ENCODE measurements at places on chromosomes 2 and 18.
A peak's percentile ranks its signal among the peaks of the same experiment; 100 is the strongest.

DNA sequence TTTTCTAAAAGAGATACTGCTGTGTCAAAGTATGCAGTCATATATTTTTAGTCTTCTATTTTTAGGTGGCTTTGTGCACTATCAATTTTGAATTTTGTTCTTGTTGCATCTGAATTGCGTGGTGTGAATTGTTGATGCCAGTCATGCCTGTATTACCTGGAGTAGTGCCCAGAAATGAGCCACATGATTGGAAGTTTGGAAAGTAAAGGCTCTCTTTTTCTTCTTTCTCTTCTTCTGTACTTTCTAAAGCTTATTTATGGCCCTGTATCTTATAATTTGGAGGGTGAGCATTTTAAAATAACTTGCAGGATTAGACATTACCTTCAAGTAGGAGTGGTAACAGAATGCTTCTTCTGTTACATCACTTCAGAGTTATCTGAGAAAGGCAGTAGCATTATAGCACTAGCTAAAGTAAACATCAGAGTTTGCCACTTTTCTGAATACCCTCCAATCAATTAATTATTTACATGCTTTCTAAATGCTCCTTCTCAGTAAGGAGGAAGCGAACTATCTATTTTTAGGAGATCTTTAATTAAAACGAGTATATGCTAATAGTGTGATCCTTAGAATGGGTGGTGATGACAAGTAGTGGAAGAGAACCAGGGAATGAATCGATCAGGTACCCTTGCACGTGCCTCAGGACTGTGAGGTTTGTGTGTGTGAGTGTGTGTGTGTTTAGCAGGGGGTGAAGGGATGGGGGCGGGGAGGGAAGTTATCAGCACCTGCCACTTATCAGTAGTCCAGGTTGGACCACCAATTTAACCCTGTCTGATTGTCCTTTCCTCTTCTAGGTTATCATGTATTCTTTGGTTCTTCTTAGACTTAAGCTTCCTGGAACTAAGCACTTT, 112.5 kb downstream of the MAP3K20 start:
- no peak for DNase-seq

DNA sequence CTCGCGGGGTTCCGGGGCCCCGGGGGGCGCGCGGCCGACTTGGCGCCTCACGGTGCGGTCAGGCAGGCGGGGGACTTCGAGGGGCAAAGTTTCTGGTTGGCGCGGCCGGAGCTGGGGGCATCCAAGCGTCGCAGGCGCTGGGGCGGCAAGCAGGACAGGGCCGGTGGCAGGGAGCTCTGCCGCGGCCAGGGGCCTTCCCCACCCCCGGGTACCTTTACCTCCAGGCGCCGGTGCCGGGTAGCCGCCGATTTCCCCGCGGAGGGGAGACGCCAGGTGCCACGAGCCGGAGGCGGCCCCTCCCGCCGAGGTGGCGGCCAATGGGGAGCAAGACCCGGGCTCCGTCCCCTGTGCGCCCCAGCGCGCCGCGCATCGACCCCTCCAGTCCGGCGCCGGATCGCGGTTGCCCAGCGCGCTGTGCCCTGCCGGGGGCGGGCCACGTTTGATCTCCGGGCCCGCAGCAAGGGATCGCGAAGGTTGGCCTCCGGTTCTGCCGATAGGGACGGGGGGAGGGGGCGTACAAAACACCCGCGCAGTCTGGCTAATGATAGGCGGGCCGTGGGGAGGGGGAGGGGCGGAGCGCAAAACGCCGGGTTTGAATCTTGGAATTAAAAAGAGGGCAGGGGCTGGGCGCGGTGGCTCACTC, at the start of gene ST8SIA5:
TSS of gene ST8SIA5 (minus strand) at position 495 of the 643 bp plus-strand sequence. CDS start 545 bp downstream, outside the sequence.
- DNase-seq = no peak

GRCh38 chr2:56960581-56960980, 776.8 kb downstream of the CCDC85A start:
- DNase-seq = no peak

- peak; percentile 59 for DNase-seq
These were observed 14.3 kb upstream of the TRIB2 start for GRCh38 chr2:12702168-12703121.

GRCh38 chr2:54570925-54571694, 115.0 kb downstream of the SPTBN1 start:
- peak; percentile 45 for DNase-seq

DNA sequence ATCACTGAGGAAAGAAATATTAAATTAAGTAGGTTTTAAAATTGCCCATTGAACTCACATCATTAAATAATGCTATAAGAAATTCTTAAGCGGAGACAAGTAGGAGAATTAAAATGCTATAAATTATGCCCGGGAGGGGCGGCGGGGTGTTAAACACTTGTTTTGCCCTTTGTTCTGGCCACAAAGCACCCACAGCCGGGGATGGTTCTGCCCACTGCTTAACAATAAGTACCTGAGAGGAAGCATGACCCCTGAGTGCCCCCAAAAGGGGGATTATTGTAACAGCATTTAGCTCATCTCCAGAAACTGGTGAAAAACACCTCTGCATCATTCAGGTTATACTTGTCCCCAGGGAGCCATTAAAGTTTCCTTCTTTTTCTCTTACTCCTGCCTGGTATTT, 332.7 kb upstream of the POU3F3 start:
- no peak for DNase-seq

DNA sequence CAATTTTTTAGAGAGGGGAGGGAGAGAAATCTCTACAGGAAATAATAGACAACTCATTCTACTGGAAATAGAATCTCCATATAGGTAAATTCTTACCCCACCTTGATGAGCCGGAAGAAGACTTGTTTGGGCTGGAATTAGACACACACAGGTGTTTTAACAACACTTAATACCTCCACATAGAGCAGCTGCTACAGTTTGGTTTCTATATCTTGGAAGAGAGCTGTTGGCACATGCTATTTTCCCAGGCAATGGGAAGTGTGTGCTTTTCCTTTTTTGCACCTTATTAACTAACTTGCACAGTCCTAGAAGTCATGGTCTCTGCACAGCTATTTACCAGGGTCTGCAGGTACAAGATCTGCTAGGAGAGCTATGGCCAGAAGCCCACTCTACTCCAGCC, 73.7 kb downstream of the SATB2 start:
- no peak for DNase-seq

GRCh38 chr2:85308896-85309555, 18.8 kb downstream of the TGOLN2 start:
- DNase-seq = peak; percentile 84

DNA sequence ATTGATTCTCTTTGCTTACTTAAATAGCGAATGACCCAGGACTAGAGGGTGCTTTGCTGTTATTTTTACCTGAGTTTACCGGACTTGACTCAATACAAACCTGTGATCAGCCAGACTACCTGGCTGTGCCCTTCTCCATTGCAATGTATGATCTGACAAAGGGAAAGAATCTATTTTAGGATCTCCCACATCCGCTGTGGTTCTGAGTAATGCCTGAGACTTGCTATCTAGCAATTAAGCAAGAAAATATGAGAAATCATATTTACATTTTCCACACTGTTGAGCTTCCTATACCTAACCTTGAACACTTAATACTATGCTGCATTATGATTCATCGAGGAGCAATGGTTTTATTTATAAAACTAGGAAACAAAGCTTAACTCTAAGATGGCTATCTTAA, 215.2 kb downstream of the RAD51AP2 start:
- DNase-seq = no peak

GRCh38 chr2:84846041-84846663, 34.7 kb downstream of the TRABD2A start:
- peak; percentile 67 for DNase-seq

Measured in WERI-Rb-1 (cell line).